ENCODE measurements at places on chromosomes 1 and 21.

GRCh38 chr1:165891111-165891860 lies 63.9 kb downstream of the UCK2 start:
- DNase-seq = no peak

GRCh38 chr1:44694863-44695478 lies 20.5 kb downstream of the ARMH1 start:
- no peak for DNase-seq

DNA sequence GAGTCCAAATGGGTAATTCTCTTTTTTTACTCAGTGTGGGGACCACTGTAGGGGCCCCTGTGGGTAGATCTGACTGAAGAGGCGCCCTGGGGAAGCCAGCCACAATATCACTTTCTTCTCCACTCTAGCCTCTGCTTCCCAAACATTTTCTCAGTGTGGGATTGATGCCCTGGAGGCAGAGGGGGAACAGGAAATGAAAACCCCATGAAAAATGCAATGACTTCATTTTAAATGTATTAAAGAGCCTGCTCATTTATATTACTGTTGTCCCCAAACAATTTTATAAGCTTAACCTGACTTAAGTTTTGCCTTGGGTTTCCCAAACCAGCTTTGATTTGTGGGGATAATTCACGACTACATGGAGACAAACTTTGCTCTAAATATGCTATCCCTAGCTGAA lies 181.9 kb downstream of the C1orf94 start:
- no peak for DNase-seq

DNA sequence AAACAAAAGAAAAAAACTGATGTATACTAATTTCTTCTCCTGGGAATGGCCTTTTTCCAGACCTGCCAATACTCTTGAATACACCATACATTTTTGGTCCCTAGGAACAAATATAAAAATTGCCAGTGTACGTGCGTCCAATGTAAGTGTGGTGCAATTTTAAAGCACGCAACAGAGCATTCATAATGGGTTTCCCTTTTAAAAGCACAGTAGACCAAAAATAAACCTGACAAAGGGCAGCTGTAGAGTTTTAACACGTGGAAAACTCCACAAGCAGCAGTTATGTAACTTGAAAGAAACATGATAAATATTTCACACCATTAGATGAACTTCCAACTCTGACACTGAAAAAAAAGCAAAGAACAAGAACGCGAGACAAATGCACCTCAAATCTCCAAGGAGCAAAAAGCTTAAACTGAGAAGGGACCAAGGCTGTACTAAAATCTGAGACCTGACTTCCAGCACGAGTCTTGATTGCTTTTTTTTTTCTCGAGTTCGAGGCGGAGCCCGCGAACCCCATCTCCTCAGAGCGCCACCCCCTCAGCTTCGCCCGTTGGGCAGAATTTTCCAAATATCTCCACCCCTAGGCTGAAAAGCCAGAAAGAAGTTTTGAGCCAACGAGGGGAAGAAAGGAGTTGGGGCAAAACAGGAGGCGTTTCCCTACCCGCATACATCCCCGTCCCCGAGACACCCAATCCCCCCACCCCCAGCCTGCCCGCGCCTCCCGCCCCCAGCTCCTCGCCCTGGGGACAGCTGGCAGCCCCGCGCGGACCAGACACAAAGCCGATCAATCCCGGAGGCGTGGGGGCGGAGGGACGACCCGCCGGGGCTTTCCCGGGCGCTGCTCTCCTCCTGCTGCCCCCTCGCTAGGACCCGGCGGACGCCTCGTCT lies at the start of gene JAM2:
Gene JAM2, plus strand, starts transcription at position 599 of the 891 bp plus-strand sequence. CDS start 564 bp downstream, outside the sequence.
- DNase-seq = peak; percentile 71

GRCh38 chr1:217088011-217088410 lies 364.8 kb upstream of the ESRRG start:
- peak; percentile 10 for DNase-seq

All from GM23338 (cell line).